Activated T-cell treated with anti-CD3 and anti-CD28 coated beads for 1 hour (primary cell): ENCODE measurements at places on chromosomes 7 and 10.

DNA sequence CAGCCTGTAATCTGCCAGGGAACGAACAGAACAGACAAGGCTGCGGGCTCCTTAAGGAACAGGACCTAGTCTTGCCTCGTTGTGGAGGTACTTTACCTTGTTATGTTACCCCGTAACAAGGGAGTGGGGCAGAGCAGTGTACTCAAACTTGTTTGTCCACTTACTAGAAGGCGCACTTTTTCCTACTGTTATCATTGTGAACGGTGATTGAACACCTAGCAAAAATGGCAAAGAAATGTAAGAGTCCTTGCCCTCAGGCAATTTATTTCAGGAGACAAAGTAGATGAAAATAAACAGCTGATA lies 620 bp upstream of the IMPDH1 start:
- DNase-seq, result no peak

DNA sequence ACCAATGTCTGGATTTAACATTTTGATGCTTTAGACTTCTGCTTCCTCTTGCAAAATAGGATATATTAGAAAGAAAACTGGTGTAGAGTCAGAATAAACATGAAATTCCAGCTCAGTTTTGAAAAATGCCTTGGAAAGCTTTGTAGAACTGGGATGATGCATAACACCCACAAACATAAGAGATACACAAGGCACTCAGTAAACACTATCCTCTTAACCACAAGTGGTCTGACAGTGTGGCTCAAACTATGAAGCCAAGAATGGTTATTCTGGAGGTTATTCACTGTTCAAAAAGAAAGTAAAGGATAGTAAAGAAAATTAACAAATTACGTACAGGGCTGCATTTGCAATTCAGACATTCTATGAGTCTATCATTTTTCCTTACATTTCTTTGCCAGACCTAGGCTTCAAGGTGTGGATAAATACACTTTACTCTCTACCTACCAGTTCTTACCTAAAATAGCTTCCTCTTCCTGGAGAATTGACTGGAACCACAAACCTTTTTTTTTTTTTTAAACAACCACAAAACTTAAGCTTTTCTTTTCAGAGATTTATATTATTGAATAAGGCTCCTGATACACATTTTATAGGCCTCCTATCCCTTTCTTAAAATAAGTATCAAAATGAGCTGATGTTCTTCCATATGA lies 9.0 kb upstream of the RSBN1L start:
- DNase-seq, result no peak

DNA sequence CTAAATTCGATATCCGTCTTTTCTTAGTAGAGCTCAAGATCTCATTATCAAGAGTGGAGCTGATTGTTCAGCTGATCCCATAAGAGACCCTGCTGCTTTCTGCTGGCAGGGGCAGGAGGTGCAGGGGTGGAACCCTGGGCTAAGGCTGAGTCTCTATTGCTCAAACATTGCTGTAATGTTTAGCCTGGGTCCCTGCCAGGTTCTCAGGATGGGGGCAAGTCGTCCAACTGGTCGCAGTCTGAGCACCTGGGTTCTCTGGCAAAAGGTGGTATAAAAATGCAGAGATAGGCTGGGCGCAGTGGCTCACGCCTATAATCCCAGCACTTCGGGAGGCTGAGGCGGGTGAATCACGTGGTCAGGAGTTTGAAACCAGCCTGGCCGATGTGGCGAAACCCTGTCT lies 62.0 kb upstream of the NRBF2 start:
- no peak for DNase-seq

GRCh38 chr7:136173874-136174273 lies 196.7 kb upstream of the MTPN start:
- DNase-seq, result no peak

- DNase-seq, result no peak
Measured at GRCh38 chr7:74031403-74032190, 3.6 kb downstream of the ELN start.

- DNase-seq, result no peak
Measured at GRCh38 chr10:63421591-63421990, 44.2 kb downstream of the JMJD1C start.

DNA sequence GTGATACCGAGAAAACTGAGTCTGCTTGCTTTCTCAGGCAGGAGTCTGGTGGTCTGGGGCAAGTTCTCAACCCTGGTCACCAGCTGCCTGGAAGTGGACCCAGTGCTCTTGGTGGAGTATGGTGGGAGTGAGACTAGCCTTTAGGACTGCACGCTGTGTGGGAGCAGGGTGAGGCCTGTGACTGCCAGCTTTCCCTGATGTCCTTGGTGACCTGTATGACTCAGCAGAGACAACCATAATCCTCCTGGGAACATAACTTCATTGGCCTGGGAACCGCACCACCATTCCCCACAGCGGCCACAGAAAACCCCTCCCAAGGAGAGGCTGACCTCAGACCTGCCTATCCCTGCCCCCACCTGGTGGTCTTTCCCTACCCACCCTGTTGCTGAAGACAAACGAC lies 139.5 kb upstream of the CHRM2 start:
- DNase-seq, result no peak

- DNase-seq, result no peak
Measured at GRCh38 chr10:63712717-63713115, 191.5 kb downstream of the REEP3 start.

GRCh38 chr10:87608756-87609155 lies 50.9 kb upstream of the PAPSS2 start:
- no peak for DNase-seq

DNA sequence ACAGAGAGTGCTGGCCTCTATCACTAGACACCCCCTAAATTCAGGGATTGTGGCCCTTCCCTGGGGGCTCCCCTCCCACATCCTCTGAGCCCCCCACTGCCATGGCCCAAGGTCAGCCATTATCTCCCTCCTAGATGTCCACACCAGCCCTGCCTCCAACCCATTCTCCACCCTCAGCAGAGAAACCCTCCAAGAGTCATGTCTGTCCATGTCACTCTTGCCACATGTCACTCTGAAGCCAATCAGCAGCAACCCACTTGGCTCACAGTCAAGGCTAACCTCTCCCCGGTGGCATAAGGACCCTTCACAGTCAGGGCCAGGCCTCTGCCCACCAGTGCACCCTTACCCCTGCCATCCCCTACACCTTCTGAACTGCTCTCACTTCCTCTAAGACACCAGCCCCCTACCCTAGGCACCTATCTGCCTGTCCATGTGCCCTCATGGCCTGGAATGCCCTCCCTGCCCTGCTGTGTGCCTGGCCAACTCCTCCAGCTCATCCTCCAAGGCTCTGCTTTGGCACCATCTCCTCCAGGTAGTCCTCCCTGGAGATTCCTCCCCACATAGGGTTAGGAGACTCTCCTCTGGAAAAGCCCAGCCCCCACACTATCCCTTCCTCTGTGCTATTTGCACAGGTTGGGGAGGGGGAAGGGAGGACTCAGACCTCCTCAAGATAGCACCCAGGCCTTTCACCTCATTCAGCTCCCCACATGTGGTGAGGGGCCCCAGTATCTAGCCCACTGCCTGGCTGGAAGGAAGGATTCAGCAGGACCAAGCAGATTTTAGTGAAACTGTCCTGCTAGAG lies 83.7 kb downstream of the GRID1 start:
- no peak for DNase-seq

DNA sequence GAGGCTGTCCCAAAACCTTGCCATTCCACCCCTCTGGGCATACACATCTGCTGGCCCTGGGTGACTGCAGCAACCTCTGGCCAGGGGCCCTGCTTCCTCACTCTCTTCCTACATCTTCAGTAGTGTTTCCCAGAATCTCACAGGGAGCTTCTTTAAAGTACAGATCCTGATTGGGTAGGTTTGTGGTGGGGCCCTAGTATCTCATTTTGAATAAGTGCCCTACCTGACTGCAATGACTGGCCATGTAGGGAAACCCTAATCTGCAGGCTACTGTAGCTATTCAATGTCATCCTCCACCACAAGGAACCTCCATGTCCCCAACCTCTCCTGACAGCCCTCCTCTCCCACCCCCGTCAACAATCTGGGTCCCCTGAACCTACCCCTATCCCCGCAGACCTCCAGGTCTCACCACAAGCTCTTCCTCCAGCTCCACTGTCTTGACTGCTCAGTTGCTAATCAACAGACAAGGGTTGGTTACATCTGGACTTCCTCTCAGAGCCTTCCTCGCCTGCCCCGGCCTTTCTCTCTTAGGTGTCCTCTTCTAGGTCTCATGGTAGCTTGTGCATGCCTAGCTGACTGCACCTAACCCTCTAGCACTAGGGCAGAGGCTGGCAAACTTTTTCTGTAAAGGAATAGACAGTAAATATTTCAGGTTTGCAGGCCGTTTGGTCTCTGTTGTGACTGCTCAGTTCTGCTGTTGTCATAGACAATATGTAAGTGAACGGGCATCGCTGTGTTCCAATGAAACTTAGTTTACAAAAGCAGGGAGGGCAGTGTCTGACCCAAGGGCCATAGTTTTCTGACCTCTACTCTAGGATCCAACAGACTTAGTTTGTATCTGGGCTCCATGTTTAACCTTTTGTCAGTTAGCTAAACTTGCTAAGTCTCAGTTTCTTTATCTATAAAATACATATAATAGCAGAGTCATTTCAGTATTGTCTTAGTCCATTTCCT lies 121.1 kb downstream of the AOAH start:
- no peak for DNase-seq

- no peak for DNase-seq
Measured at GRCh38 chr7:15628876-15629275, 57.6 kb downstream of the MEOX2 start.

DNA sequence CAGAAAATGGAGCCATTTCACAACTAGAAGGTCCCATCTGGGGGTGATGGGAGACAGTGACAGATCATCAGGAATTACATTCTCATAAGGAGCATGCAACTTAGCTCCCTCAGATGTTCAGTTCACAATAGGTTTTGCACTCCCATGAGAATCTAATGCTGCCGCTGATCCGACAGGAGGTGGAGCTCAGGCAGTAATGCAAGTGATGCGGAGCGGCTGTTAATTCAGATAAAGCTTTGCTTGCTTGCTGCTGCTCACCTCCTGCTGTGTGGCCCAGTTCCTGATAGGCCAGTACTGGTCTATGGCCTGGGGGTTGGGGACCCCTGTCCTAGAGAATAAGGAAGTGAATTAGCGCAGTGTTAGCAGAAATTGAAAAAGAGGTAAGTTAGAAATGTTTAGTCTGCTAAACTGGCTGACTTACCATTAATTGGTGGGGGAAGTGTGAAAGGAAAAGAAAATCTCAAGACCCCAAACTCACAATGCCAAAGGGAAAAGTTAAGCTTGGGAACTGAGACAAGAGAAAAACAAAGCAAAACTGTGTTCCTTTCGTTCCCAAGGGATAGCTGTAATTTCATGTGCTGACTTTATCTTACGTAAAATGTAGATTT lies 76.4 kb downstream of the LYZL2 start:
- DNase-seq, result no peak

DNA sequence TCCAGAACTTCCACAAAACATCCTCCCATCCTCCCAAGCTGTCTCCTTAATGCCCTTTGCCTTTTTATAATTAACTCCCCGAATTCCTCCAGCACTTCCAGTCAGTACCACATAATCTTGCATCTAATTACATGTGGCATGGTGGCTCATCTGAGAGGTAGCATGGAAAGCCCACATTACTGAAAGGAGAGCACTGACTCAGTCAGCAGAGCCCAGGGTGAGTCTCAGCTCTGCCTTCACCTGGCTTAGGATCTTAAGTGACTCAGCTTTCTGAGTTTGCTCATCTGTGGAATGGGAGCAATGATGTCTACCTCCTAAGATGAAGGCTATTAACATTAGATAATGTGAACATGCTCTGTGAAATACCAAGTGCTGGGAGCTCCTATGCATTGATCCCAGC lies 433.9 kb downstream of the SORCS3 start:
- no peak for DNase-seq

DNA sequence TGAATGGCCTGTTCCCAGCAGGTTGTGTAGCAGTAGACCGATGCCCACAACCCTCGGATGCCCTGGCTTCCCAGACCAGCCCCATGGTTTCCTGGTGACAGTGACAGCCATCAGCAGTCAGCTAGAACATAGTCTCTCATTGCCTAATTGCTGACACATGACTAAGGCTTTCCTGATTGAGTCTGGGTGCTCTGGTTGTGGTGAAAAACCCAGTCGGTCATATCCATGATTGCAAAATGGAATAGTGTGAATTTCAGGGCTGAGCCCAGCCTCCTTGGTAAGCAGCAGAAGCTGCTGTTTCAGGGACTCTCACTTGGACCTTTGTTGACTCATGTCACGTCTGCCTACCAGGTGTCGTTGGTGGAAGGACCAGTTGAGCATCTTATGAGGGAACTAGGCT lies 36.6 kb downstream of the POR start:
- DNase-seq, result no peak

GRCh38 chr7:159098811-159099655 lies 45.6 kb downstream of the VIPR2 start:
- no peak for DNase-seq

DNA sequence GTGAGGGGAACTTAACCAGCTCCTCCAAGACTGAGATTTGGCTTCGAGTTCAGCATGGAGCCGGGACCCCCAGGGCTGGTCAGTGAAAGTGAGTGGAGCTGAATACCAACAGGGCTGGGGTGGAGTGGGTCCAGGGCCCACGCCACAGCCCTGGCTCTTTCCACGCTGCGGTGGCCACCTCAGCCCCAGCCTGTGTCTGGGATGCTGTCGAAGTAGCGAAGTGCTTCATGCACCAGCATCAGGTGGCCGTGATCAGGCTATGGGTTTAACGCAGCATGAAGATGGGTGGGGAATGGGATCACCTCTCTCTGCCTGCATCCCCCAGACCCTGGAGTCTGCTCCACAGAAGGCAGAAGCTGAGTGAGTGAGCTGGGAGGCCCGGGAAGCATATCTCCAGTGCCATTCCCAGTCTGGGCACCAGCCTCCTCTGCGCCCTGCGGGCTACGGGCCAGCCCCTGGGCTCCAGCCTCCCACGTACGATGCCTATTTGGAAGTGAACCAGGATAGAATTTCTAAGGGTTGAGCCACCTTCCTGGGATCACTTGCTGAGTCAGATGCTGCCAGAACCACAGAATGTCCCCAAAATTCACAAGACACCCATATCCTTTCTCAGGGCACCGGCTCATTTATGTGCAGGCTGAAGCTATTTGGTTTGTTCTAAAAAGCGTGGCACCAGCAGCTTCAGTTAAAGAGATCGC lies 131.1 kb upstream of the CHST15 start:
- no peak for DNase-seq

GRCh38 chr7:158479021-158479663 lies 108.5 kb downstream of the PTPRN2 start:
- DNase-seq, result no peak

- no peak for DNase-seq
Measured at GRCh38 chr10:12617191-12618175, 268.1 kb downstream of the CAMK1D start.

- DNase-seq, result no peak
Measured at GRCh38 chr7:75739796-75740672, 1.3 kb upstream of the HIP1 start.

DNA sequence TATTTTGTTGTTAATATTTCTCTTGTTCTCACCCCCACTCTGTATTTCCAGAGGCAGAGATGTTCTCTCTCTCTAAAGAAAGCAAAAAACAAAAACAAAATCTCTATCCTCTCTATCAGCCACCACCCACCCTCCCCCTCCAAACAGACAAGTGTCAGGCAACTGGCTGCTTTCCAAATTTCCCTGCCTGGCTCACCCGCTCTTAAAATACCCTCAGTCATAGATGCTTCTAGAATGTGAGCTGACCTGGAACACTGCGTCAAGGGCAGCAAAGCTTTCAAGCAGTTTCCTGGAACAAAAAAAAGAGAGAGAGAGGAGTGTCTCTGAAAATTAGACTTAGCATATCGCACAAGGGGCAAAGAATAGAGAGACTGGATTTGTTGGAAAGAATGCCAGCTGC lies 341.0 kb upstream of the ZMIZ1 start:
- DNase-seq, result no peak
